Sigmoid colon (tissue), 7 donors: ENCODE measurements at places on chromosomes 4 and X. TPM values are rescaled to one million over a fixed set of nuclear protein-coding genes. Genes with fewer than 3 reads are reported as not detected.

Gene GAGE12F
- total RNA-seq: not detected

Gene YY2
- total RNA-seq: 2.1 TPM

Gene ZAR1
- total RNA-seq: not detected

DNA sequence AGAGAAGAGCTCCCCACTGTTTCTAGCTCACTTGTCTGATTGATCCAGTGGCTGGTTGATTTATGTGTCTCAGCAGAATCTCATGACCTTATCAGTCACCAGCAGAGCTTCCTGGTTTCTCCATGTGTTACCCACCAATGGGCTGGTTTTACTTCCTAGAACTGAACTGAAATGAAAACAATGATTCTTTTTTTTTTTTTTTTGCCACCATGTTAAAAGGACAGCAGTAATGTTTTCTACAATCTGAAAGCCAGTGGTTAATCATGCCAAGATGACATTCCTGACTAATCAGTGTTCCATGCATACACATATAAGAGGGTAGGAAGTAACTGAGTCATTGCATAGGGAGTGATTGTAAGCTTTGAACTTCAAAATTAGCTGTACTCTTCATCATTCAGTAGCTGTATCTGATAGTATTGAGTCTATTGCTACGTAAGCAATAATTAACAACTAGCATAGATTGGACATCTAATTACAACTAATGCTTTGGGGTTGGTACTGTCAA lies 67.7 kb downstream of the SLC4A4 start:
- no peak for DNase-seq

DNA sequence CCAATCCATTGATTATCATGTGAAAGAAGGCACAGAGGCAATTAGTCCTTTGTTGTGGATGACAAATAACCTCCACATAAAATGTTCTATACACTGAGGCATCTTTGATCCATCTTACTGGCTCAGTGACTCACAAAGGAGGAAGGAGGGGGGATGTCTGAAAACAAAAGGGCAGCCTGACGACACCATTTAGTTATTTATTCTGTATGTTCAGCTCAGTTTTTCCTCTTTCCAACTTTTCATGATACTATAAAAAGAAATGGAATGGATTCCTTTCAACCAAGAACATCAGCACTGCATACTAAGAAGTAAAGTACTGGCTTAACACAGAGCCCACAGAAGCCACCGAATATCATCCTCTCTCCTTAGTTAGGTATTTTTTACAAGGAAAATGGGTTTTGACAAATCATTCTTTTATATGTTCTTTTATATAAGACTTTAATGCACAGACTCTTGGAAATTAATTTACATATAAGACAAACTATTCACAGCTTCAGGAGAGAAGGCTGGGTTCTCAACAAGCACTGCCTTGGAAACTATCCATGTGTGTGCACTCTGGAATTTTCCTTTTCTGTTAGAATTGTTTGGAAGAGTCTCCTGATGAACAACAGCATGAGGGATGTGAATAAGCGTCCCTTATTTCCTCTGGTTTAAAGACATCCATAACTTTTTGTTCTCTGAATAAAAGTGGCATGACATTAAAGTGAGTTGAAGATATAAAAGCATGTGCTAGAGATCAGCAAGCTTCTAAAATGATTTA lies 135.6 kb downstream of the TSPAN5 start:
- no peak for DNase-seq

GRCh38 chr4:79050541-79050880 lies 111.3 kb upstream of the PAQR3 start:
- no peak for DNase-seq

DNA sequence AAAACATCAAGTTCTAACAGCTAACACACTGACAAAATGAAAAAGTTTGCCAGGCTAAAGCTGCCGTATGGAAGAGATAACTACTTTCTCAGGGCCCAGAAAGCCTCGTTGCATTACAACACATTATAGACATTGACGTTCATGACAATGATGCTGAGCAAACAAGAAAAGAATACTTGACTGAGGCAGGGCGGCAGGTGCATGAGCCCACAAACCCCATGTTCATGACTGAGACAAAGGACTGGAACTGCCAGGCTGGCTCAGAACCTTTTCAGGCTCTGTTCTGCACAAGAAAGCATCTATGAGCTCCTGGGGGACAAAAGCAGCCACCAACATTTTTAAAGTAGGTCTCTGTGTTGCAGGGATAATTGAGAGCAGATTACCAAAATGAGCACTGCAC lies 13.6 kb downstream of the TLR6 start:
- DNase-seq: no peak

GRCh38 chrX:37060999-37061398 lies 52.8 kb downstream of the FAM47C start:
- no peak for DNase-seq

DNA sequence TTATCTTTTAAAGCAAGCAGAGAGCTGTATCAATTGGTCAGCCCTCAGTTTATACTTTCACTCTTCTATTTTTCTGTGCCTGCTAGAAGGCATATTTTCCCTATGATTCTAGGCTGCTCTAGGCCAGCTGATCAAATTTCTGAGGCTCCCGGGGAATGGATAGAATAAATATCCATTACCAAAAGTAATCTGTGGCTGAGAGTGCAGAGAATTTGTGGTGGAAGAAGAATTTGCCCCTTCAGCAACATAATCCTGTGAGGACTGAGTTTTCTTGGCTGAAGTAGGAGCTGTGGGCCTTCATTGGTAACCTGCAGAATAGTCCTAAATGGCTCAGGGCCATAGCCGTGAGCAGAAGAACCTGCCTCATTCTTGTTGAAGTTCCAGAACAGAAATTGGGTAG lies 314.6 kb upstream of the CASK start:
- DNase-seq: no peak

DNA sequence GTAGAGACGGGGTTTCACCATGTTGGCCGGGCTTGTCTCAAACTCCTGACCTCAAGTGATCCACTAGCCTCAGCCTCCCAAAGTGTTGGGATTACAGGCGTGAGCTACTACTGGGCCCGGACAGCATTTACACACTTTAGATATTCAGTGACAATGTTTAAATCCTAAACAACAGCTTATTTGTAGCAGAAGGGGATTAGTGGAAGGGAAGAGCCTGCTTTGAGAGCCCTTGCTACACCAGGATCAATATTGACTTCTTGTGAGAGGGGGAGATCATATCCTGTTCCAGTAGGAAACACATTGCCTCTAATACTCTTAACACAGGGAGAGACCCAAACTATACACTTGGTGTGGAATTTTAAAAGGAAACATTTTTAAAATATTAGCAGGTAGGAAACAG lies 7.1 kb downstream of the MGST2 start:
- DNase-seq: no peak

DNA sequence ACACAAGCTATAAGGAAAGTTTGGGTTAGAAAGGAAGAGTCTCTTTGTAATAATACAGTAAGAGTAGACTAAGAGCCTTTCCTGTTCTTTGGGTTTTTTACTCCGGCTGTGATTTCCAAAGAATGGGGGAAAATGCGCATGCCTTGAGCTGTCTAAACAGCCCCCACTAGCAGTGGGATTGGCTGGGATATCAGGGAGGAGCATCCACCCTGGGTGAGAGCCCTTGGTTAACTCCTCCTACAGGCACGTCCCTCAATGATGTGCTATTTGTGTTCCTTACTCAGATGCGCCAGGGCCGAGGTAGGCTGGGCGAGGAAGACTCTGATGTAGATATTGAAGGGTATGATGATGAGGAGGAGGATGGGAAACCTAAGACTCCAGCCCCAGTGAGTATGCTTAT lies 74.0 kb upstream of the OGT start:
- no peak for DNase-seq

- DNase-seq: no peak
Observed at GRCh38 chr4:176289561-176289960, 20.5 kb upstream of the ASB5 start.

DNA sequence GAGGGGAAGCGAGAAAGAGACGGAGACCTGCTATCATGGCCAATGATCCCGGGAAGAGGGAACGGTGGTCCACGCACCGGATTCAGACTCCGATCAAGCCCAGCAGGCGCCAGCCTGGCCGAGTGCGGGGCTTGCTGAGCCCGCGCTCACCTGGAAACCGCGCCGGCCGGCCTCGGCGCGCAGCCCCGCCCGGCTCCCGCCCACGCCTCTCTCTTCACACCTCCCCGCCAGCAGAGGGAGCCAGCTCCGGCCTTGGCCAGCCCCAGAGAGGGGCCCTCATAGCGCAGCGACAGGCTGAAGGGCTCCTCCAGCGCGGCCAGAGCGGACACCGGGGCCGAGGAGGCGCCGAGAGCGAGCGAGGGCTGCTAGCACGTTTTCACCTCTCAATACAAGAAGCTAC lies 36.8 kb upstream of the SPANXN2 start:
- DNase-seq: no peak

DNA sequence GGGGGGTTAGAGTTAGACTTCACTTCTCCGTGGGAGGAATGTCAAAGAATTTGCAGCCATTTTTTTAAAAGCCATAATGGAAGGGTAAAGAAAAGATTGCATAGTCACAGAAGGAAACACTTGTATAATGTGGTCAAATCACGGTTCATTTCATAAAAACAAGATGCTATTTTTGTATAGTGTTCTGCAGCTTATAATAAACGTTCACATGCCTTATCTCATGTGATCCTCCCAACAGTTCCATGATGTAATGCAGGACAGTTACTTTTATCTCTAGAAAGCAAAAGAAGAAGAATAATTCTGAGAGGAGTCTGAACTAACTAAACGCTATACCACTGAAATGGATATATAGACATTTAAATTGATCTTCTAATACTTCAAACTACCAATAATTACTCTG lies 71.3 kb upstream of the CAMK2D start:
- no peak for DNase-seq

DNA sequence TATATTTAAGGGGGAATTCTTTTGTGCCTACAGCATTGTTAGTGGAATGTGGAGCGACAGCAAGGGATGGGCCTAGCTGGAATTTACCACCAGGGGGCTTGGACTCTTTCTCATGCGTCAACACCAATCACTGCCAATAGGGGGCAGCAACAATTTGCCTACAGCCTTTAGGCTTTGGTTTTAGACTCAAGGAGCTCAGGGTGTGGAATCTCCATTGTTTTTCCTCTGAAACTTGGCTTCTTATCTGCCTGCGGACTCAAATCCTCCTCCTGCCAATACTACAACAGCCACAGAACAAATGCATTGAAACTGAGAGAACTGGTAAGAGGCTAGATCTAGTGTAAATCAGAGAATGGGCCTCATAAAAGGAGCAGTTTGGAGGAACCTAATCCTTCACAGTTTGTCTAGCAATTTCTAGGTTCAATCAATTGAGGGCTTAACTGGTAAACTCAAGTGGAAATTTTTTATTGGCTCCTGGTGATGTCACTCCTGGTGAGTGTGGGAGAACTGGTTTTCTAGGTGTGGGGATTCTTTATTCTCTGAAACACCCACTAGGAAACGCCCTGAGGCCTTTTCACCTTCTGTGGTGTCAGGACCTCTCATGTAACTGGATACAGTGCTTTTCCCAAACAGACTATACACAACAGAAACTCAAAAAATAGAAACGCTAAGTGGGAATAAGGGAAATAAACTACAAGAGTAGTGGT lies 27.9 kb upstream of the TMSB4X start:
- peak; percentile 83 for DNase-seq

- peak; percentile 81 for DNase-seq
Observed at GRCh38 chrX:134631426-134632346, 26.6 kb downstream of the PLAC1 start.

DNA sequence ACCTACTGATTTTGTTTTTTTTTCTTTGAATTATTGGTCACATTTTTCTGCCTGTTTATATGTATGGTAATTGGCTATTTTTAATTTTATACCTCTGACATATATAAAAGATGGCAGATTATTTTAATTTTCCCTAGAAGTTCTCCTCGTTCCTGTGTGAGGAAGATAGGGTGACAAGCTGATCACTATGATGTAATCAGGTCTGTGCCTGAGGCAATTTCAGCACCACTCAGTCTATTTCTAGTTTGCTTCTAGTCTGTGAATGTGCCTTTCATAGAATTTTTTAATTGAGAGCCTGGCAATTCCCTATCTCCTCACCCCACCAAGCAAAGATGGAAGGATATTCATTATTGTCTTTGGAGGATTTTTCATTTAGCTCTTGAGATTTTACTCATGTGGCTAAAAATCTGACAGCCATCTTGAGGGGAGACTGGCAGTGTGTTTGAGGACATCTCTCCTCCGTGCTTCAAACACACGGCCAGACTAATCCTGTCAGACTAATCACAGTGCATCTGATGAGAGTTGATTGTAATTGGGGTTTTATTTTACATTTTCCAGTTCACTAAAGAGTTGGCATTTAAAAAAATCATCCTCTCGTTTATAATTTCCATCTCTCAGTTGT lies 500.3 kb downstream of the TRIML1 start:
- DNase-seq: no peak

DNA sequence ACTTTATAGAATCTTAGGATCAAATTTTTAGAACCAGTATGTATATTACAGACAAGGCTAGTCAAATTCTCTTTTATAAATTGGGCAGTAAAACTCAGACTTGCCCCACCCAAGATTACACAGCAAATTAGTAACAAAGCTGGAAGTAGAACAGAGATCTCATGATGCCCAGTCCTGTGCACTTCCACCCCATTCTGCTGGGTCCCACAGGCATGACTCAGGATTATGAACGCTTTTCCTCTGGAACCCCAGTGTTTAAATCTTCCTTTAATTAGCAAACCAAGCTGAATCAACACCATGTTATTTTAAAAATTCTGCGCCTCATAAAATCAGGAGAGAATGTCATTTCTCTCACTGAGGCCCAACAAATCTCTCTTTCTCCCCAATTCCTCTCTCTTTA lies 1.5 kb upstream of the IL13RA2 start:
- no peak for DNase-seq

DNA sequence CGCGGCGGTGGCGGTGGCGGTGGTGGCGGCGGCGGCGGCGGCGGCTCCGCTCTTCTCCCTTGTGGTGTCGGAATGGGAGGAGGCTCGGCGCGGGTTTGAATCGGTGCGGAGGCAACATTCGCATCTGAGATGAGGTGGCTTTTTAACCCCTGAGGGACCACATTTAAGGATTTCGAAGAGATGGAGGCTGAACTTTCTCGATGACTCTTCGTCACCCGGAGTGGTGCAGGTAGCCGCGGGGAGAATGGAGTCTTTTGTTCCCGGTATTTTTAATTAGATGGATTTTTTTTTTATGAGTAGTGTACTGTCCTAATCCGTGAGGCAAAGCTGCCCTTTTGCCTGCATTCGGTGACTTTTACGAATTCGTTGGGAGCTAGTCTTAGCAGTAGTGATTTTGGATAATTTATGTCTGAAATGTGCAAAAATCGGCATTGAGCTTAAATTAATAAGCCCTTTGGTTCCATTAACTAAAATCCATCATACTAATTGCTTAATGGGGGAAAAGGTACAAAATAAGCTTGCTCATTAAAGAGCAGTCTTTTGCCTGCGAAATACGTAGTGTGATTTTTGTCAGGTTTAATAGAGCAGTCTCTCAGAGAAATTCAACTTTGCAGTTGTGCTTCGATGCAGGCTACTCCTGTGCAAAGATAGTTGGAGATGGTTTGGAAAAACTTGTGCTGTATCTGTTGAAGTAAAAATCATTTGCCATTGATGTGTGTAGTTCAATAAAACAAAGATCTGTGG lies 206.2 kb downstream of the TENM3 start:
- DNase-seq: peak; percentile 85

DNA sequence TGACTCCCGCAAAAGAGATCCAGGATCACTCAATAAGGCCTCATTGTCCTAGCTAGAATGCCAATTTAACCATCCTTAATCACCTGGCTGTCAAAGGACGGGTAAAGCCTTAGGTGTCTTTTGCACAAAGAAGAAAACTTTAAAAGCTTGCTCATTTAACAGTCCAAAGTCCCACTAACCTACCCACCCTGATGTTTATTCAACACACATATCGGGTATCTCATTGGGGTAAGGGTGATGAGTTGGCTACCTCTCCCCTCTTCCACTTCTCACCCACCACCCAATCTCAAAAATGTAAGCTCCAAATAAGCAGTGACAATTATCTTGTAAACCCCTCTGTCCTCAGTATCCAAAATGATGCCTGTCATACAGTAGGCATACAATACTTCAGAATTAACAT lies 988 bp upstream of the SRD5A3 start:
- DNase-seq: no peak
